ENCODE measurements at places on chromosomes 7 and 10. TPM values are rescaled to one million over a fixed set of nuclear protein-coding genes. Genes with fewer than 3 reads are reported as not detected.

GRCh38 chr7:4675771-4676367 is 6.2 kb upstream of the FOXK1 start:
- no peaks in the 10 kb centered on the region for H3K27me3 ChIP-seq
- peak overlapping the region; percentile 20 for H3K27ac ChIP-seq
- peaks cover 3% of the 10 kb centered on the region for H3K4me1 ChIP-seq
- DNase-seq, result peak; percentile 60
- no peaks in the 10 kb centered on the region for H3K36me3 ChIP-seq

DNA sequence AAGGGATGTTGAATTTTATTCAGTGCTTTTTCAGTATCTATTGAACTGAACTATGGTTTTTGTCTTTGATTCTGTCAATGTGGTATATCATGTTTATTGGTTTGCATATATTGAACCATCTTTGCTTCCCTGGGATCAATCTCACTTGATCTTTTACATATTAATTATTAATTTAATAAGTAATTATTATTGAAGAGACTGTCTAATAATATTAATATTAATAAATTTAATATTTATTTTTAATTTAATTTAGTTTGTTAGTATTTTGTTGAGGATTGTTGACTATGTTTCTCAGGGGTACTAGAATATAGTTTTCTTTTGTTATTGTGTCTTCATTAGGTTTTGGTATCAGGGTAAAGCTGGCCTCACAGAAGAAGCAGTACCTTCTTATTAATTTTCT is 26.5 kb upstream of the TRA2A start:
- H3K27ac ChIP-seq, result no peak overlapping the region
- H3K4me1 ChIP-seq, result no peaks in the 10 kb centered on the region
- no peak for DNase-seq
- no peak overlapping the region for H3K4me3 ChIP-seq
- H3K36me3 ChIP-seq, result no peaks in the 10 kb centered on the region

DNA sequence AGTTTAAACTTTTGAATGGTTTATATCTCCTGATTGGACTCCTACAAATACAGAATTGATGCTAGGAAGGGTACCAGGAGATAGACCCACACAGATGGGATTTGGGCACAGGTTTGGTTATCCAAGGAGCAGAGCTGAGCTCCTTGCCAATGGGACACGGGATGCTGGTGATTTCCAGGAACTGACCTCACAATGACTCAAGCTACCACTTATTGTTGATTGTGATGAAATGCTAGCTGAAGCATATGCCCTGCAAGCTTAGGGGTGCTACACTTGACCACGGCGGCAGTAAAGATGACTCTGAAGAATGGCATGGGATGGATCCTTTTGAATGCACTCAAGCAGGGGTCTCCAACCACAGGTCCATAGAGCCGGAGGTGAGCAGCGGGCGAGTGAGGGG is 45.5 kb upstream of the VKORC1L1 start:
- H3K27ac ChIP-seq, result no peak overlapping the region
- H3K27me3 ChIP-seq, result no peaks in the 10 kb centered on the region
- H3K4me1 ChIP-seq, result no peaks in the 10 kb centered on the region
- H3K36me3 ChIP-seq, result no peaks in the 10 kb centered on the region
- H3K4me3 ChIP-seq, result no peak overlapping the region

DNA sequence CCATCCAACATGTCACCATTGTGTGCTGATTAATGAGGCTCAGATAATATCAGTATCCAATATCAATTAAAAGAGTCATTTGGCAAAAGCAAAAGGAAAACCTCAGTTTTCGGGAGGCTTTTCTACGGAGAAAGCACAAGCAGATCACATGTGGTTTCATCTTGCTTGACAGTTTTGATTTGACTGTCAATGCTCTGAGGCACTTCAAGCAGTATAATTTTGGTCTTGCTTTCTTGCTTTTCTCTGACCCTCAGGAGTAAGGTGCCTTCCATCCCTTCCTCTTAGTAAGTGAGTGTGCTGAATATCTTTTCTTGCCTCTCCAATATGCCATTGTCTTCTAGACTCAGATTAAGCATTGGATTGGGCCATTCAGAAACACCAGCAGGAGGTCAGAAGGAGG is 115.5 kb upstream of the CALCR start:
- H3K36me3 ChIP-seq, result no peaks in the 10 kb centered on the region
- no peak for DNase-seq
- no peak overlapping the region for H3K27ac ChIP-seq
- no peaks in the 10 kb centered on the region for H3K27me3 ChIP-seq
- no peak overlapping the region for H3K4me3 ChIP-seq
- H3K4me1 ChIP-seq, result no peaks in the 10 kb centered on the region

TUBB8 gene
- 0.81 TPM for polyA plus RNA-seq

CYP3A4 gene
- polyA plus RNA-seq, result 14.3 TPM

DNA sequence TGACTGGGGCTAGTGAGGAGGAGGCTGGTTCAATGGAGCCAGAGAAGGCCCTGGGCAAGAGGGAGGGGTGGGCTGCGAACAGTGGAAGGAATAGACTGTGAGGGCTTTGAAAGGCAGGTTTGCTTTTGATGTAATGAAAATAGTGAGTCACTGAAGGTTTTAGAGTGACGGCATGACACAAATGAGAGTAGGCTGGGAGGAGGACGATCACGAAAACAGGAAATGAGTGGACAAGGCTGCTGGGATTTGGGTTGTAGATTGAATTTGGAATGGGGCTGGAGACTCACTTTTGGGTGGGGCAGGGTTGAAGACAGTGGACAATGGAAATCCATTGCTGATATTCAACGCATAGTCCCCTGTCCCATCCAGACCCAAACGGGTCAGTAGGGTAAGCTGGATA is 139.6 kb downstream of the CDH23 start:
- H3K4me3 ChIP-seq, result no peak overlapping the region
- no peak overlapping the region for H3K27ac ChIP-seq
- DNase-seq, result no peak
- H3K36me3 ChIP-seq, result no peaks in the 10 kb centered on the region

DNA sequence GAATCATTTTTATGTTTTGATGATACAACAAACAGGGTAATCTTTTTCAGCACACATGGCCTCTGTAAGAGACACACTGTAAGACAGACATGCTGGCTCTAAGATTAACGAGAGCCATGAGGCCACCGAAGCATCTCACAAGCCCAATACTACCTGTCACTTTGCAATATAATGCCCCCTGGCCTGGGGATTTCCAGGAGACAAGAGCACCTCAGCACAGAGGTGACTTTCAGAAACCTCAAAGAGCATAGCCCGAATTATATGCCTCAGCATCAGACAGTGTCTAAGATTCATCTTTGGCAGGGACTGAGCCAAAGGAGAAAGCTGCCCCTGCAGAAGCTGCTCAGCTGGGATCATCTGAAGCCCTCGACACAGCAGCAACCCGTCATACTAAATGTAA is 44.2 kb upstream of the TMEM213 start:
- H3K27me3 ChIP-seq, result no peaks in the 10 kb centered on the region
- no peaks in the 10 kb centered on the region for H3K36me3 ChIP-seq
- no peak for DNase-seq
- no peaks in the 10 kb centered on the region for H3K4me1 ChIP-seq
- no peak overlapping the region for H3K4me3 ChIP-seq
- no peak overlapping the region for H3K27ac ChIP-seq

GRCh38 chr7:137313201-137313600 is 30.3 kb downstream of the PTN start:
- H3K27ac ChIP-seq, result no peak overlapping the region
- no peaks in the 10 kb centered on the region for H3K36me3 ChIP-seq
- no peak overlapping the region for H3K4me3 ChIP-seq
- H3K27me3 ChIP-seq, result no peaks in the 10 kb centered on the region
- no peak for DNase-seq

GRCh38 chr7:102061354-102061945 is 225.2 kb upstream of the SH2B2 start:
- H3K27me3 ChIP-seq, result no peaks in the 10 kb centered on the region
- H3K4me1 ChIP-seq, result peaks cover 3% of the 10 kb centered on the region
- no peak overlapping the region for H3K4me3 ChIP-seq
- no peak overlapping the region for H3K27ac ChIP-seq
- H3K36me3 ChIP-seq, result no peaks in the 10 kb centered on the region
- DNase-seq, result no peak

FAM200A gene
- 10.5 TPM for polyA plus RNA-seq

SPDYE2B gene
- polyA plus RNA-seq, result 1.0 TPM

GRCh38 chr10:96374985-96375830 is 16.4 kb upstream of the OPALIN start:
- H3K4me3 ChIP-seq, result peak overlapping the region; percentile 54
- no peaks in the 10 kb centered on the region for H3K36me3 ChIP-seq
- H3K27me3 ChIP-seq, result peaks cover 4% of the 10 kb centered on the region
- H3K27ac ChIP-seq, result peak overlapping the region; percentile 4
- peak; percentile 90 for DNase-seq
- H3K4me1 ChIP-seq, result peaks cover 2% of the 10 kb centered on the region

GCK gene
- polyA plus RNA-seq, result 2.3 TPM

SH2D4B gene
- polyA plus RNA-seq, result 0.01 TPM

DNA sequence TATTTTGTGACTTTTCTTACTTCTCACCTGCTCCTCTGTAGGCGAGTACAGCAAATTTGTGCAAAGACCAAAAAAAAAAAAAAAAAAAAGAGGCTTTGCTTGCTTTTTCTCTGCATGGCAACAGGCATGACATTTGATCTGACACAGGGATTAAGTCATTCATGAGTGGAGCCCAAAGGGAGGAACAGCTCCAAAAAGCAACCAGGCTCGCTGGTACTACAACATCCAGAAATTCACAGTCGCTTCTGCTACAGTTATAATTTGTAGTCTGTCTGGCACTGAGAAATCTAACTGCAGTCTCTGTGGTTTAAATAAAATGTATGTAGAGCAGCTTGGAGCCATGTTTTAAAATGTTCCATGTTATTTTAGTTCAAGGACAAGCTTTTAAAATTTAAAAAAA is 31.7 kb downstream of the MKX start:
- H3K36me3 ChIP-seq, result no peaks in the 10 kb centered on the region
- no peak overlapping the region for H3K27ac ChIP-seq

DNA sequence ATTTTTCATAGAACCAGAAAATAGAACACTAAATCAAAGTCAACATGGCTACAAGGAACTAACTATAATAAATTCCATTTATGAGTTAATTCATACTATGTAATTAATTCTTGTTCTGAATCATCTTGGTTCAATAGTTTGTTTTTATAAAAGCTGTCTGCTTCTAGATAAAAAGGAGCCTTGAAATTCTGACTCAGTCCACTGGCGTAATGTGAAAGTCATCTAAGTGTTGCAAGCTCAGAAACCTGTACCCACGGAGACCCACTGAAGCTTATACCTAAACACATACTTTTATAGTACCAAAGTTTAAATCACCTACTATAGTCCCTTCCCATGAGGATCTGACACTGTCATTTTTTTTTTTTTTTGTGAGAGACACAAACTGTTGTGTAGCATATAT is 489.4 kb downstream of the SEMA3D start:
- no peaks in the 10 kb centered on the region for H3K27me3 ChIP-seq
- H3K27ac ChIP-seq, result no peak overlapping the region
- no peaks in the 10 kb centered on the region for H3K36me3 ChIP-seq
- DNase-seq, result no peak
- H3K4me1 ChIP-seq, result no peaks in the 10 kb centered on the region
- H3K4me3 ChIP-seq, result no peak overlapping the region

- no peaks in the 10 kb centered on the region for H3K27me3 ChIP-seq
- DNase-seq, result no peak
- no peaks in the 10 kb centered on the region for H3K36me3 ChIP-seq
Measured at GRCh38 chr10:1249142-1249920, 193.1 kb downstream of the WDR37 start.

GRCh38 chr10:99888622-99889021 is 106.2 kb downstream of the ABCC2 start:
- no peaks in the 10 kb centered on the region for H3K4me1 ChIP-seq
- H3K36me3 ChIP-seq, result peaks cover 69% of the 10 kb centered on the region
- H3K27me3 ChIP-seq, result no peaks in the 10 kb centered on the region
- no peak for DNase-seq
- H3K27ac ChIP-seq, result no peak overlapping the region

TYW1B gene
- 7.1 TPM for polyA plus RNA-seq

GRCh38 chr7:22268884-22269421 is 88.0 kb downstream of the RAPGEF5 start:
- no peak for DNase-seq
- peaks cover 4% of the 10 kb centered on the region for H3K4me1 ChIP-seq
- H3K27me3 ChIP-seq, result no peaks in the 10 kb centered on the region
- H3K36me3 ChIP-seq, result peaks cover 4% of the 10 kb centered on the region
- no peak overlapping the region for H3K4me3 ChIP-seq

MSS51 gene
- polyA plus RNA-seq, result 3.6 TPM

GRCh38 chr10:67539312-67539711 is 156.7 kb downstream of the CTNNA3 start:
- H3K27me3 ChIP-seq, result no peaks in the 10 kb centered on the region
- DNase-seq, result no peak
- no peak overlapping the region for H3K27ac ChIP-seq
- no peaks in the 10 kb centered on the region for H3K4me1 ChIP-seq
- H3K4me3 ChIP-seq, result no peak overlapping the region

NRP1 gene
- 33.4 TPM for polyA plus RNA-seq

- peak overlapping the region; percentile 99 for H3K4me3 ChIP-seq
- peak overlapping the region; percentile 100 for H3K27ac ChIP-seq
- peak; percentile 36 for DNase-seq
- no peaks in the 10 kb centered on the region for H3K27me3 ChIP-seq
- peaks cover 20% of the 10 kb centered on the region for H3K4me1 ChIP-seq
Measured at GRCh38 chr7:143379611-143380259, 1.4 kb upstream of the ZYX start.

DNA sequence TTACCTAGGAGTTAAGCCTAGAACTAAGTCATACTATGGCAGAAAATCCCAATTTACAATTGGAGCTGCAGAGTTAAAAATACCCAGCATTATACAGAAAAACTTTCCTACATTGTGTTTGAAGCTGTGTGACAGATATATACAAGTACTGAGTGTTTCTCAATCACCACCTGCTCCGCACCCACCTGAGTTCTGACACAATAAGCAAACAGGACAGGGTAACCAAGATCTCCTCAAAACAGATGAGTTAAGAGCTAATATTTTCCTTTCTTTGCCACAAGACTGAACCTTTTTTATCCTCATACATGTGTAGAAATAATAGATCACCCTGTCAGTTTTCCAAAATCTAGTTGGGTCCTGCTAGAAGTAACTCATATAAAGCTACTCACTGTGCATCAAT is 186.3 kb downstream of the DOCK4 start:
- no peaks in the 10 kb centered on the region for H3K27me3 ChIP-seq
- no peak overlapping the region for H3K27ac ChIP-seq
- no peak for DNase-seq
- H3K4me3 ChIP-seq, result no peak overlapping the region

ZNF365 gene
- polyA plus RNA-seq, result 0.48 TPM

- no peaks in the 10 kb centered on the region for H3K36me3 ChIP-seq
- no peak overlapping the region for H3K4me3 ChIP-seq
- no peak for DNase-seq
Measured at GRCh38 chr7:72337390-72338167, 74.6 kb downstream of the CALN1 start.

- no peak overlapping the region for H3K27ac ChIP-seq
- H3K4me3 ChIP-seq, result no peak overlapping the region
- no peak for DNase-seq
- H3K27me3 ChIP-seq, result no peaks in the 10 kb centered on the region
Measured at GRCh38 chr7:69957661-69958060, 359.4 kb downstream of the AUTS2 start.
